ENCODE measurements at places on chromosomes 3 and 15. TPM values are rescaled to one million over a fixed set of nuclear protein-coding genes. Genes with fewer than 3 reads are reported as not detected.

DNA sequence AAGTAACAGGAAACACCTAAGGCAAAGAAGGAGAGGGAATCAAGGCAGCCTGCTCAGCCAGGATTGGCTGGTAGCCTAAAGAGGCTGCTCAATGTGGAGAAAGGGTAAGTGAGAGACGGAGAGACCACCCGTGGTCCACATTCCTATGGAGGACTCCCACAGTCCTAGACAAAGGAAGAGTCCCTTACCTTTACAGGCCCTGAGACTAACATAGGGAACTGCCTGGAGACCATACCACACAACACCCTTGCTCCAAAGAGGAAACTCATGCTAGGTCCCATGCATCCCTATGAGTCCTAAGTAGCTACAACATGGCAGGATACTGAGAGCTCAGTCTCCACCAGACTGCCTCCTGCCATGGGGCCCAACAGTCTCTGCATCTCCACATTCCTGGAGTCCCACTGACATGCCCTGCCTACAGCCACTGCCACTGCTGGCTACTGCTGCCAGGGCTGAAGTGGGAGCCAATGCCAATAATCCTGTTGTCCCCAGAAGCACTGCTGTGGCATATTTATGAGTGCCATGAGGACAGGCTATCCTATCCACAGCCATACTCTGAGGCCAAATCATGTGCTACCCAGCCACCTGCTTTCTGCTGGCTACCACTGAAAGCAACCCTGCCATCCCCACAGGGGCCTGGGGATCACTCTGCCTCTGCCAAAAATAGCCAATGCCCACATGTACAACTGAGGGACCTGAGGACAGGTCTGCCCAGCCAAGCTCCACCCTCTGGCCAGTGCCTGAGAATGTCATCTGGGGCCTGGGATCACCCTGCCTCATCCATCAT lies 45.0 kb downstream of the COPS2 start:
- DNase-seq, result no peak

DNA sequence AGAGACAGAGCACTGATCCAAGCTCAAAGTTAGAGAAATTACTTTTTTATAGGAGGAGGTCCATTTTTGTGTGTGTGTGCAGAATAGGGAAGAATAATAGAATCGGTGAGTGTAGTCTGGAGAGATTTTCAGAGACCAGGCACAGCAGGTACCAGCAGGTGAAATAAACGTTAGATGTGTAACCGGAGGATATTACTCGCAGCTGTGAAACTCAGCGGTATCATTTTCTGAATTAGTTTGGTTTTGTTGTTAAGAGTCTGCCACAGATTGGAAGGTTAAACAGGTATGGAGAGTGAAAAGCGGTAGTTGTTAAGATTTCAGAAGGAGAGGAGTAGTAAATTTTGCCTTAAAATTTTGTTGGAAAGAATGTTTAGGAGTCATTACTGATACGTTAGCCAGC lies 69.9 kb downstream of the RGMA start:
- no peak for DNase-seq

- DNase-seq, result no peak
These were observed 25.9 kb downstream of the MYO9A start for GRCh38 chr15:72092006-72092405.

GRCh38 chr15:90677807-90678790 lies 39.0 kb upstream of the BLM start:
- no peak for DNase-seq

FBLN2 gene
- total RNA-seq, result 4.9 TPM
